ENCODE measurements at places on chromosomes 1 and 21.

- DNase-seq: no peak
Observed at GRCh38 chr1:1470626-1471388, 758 bp upstream of the ATAD3B start.

DNA sequence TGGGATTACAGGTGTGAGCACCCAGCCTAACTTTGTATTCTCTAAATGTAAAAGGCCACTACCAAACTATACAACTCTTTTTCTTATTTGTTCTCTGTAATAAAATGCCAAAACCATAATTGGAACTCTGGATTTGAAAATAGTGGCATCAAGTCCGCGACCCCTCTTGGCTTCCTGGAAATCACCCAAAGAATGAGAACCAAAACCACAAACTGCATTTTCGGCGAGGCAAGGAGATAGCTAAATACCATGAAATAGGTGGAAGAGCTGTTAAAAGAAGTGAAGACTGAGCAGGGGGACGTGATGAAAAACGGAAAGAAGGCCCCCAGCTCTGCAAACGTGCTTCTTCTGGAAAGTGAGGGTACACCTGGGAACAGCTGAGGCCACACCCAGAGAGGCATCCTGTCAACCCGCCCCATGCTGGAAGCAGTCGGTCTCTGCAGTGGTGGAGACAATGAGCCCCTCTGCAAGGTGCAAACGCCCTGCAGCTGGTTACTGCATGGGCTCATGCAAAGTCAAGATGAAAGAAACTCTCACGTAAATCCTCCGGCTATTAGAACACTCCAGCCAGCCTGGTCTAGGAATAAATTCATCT is 22.5 kb downstream of the VPS26C start:
- no peak for DNase-seq

DNA sequence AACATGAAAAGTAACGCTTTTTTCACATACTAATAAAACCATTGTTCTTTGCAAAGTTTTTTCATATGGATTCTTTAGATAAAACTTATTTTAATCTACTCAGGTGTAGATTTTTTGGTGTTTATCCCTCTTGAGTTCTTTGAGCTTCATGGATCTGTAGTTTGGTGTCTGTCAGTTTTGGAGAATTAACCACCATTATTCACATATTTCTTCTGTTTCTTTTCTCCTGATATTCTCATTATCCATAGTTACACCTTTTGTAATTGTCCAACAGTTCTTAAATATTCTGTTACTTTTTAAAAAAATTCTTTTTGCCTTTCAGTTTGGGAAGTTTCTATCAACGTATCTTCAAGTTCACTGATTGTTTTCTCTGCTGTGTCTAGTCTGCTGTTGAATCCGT is 18.6 kb downstream of the HS2ST1 start:
- DNase-seq: no peak

DNA sequence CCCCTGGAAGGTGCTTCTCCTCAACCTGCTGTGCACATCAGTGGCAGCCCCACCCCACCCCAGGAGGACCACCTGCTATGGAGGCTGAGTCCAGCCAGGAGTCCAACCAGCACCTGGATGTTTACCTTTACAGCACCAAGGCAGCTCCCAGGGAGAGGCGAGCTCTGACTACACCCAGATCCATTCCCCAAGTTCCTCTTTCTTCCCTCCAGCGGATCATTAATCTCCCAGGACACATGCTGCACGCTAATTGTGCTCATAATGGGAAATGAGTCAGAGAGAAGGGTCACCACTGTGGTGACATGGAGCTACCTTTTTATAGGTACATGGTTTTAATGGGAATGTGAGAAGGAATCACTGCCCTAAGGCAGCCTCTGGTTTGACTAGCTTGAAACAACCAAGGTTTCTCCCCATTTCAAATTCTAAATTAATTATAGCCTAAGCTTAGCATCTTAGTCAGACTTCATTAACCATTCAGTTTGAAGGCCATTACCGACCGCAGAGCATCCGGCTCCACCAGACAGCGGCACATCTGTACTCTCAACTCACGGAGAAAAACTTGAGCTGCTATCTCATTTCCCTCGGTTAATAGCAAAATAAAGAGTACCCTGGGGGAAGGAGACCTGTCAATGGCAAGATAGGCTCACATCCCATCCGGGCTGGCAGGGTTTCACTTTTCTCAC is 173.1 kb upstream of the GALNT2 start:
- peak; percentile 93 for DNase-seq

GRCh38 chr1:235917267-235917811 is 50.6 kb upstream of the LYST start:
- no peak for DNase-seq

DNA sequence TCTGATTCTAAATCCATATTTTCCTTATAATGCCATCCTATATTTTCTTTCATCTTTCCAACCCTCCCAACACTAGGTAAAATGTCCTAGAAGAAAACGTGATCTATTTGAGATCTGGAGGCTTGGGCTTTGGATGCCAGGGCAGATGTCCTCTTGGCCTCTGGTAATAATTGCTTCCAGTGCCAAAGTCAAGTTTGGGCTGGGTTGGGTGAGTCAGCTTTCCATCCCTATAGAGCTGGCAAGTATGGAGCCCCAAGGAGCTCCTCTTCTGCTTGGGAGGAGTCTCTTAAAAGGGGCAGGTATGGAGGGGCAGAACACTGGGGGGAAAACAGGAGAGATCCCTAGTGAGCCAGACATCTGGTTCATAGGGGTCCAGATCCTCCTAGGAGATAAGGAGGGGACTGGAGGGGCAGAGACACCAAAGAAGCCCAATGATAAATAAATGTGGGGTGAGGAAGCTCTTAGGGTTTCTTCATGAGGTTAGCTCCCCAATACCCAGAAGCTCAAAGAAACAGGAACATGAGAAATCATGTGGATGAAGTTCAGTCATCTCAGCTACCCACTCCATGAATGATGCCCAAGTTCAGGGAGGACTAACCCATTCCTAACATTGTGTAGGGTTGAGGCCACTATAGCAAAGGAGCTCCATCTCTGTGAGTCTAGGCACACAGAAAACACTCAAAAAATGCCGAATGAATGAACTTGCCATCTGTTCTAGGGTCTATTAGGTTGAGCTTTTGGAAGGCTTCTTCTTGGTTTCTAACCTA is 3.5 kb downstream of the C1orf116 start:
- peak; percentile 48 for DNase-seq

GRCh38 chr1:100452641-100453040 is 85.3 kb upstream of the GPR88 start:
- no peak for DNase-seq

- no peak for DNase-seq
Observed at GRCh38 chr1:184002071-184002470, 35.5 kb downstream of the COLGALT2 start.

GRCh38 chr21:37257511-37257966 is 9.6 kb downstream of the VPS26C start:
- DNase-seq: peak; percentile 80

DNA sequence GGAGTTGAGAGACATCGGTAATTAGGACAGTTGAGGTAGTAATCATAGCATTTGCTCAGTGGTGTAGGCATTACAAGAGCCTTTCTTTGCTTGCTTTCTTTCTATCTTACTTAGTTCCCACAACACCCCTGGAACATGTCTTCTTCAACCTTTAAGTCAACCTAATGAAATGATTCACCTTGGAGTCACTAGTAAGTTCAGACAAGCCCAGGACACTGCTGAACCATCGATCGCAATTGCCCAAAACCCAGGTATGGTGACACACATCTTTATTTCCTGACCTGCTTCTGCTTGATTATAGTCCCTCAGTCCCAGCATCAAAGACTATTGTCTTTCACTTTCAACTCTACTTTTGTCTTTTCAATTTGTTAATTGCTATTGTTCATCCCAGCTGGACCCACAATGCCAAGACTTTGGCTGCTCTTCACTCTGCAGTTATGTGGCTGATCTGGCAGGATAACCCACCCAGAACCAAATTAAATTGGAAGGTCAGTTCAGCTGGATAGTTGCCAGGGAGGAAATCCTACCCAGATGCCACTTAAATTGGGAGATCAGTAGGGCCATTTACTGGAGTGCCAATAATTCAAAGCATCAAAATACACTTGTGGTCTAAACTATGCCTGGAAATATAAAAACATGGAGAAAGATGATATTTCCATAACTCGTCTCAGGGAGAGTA is 272.9 kb downstream of the RWDD3 start:
- peak; percentile 75 for DNase-seq

DNA sequence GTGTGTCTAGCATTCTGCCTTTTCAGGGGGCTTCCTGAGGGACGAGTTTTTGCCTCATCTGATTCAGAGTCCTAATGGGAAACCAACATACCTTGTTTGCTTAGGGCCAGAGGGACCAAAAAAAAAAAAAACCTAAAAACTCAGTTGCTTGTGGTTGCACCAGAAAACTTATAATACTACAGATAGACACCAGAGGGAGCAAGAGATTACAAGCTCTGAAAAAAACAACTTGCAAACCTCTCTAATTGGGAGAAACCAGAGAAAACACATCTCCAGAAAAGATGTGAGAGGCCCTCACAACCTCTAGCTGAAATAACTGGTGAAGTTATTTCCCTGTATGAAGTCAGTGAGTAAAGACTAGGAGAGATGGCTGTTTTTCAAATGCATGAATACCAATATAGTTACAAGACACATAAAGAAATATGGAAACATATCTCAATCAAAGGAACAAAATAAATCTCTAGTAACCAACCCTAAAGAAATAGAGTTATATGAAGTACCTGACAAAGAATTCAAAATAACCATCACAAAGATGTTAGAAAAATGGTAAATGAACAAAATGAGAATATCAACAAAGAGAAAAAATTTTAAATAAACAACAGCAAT is 233.7 kb upstream of the NFIA start:
- DNase-seq: peak; percentile 39

DNA sequence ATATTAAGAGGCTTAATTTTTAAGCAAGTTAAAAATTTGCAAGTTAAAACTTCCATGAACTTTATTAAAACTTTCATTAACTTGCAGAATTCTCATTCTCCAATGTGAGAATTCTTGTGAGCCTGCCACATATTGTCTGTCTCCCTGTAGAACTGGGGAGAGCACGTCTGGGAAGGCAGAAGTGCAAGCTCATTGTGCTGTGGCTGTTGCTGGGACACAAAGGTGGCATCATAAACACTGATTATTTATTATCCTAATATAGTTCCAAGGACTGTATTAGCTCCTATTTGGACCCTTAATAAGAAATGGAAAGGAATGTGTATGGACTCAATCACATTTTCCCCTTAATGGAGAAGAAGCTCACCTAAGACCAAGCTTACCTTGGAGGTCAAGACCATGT is 68.7 kb upstream of the MROH9 start:
- no peak for DNase-seq

GRCh38 chr1:228278432-228278941 is 70.6 kb downstream of the OBSCN start:
- DNase-seq: no peak

- DNase-seq: no peak
Observed at GRCh38 chr1:165353731-165354671, 2.5 kb downstream of the LMX1A start.

DNA sequence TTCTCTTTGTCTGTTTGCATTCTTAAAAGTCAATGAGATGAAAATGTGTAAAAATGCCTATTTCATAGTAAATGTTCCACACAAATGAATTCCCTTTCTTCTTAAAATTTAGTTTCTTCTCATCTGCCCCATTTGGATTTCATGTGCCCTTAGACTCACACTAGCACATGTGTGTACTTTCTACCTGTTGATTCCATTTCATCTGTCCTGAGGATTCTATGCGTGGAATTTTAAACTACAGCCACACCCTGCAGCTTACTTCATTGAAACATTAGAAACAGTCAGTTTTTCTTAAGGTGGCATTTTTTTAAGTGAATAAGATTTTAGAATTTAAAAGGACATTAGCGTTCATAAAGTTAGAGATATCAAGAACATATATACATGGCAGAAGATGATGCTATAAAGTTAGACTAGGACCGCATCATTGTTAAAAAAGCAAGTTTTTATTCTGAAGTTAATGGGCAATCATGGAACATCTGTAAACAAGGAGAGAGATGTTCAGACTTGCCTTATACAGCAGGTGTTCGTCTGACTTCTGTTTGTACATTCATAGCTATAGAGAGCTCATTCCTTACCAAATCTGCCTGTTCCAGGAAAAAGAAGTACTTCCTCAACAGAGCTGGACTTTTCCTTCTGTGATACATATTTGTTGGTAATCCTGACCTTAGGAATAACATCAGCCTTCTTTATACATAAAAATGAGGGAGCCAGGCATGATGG is 3.9 kb upstream of the TUT4 start:
- no peak for DNase-seq

DNA sequence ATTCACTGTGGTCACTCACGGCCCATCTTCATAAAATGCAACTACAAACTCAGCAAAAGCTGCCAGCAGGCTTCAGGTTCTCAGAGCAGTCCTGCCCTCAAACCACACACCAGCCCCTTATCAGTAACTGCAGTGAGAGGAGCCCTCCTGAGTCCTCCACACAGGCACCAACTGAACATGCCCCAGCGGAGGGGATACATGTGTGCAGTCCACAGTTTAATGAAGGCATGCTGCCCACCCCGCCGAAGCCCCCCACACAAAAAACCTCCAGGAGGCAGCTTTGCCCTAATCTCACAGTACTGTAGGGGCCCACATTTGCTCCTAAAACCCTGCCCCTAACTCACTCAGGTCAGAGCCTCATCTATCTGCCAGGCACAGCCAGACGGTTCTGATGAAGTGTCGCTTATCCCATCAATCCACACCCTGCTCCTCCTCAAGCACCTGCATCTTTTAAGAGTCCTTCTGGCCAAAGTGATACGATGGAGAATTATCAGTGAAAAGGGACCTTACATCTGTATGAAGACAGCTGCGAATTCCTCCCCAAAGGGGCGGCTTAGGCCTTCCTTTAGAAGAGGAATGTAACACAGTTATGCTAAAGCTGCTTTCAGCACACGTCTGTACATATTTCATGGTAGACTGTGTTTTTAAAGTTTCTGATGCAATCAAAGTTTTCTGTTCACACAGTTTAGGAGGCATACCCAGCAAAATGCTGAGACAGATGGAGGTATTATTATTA is 3.5 kb downstream of the ABCB10 start:
- DNase-seq: no peak

DNA sequence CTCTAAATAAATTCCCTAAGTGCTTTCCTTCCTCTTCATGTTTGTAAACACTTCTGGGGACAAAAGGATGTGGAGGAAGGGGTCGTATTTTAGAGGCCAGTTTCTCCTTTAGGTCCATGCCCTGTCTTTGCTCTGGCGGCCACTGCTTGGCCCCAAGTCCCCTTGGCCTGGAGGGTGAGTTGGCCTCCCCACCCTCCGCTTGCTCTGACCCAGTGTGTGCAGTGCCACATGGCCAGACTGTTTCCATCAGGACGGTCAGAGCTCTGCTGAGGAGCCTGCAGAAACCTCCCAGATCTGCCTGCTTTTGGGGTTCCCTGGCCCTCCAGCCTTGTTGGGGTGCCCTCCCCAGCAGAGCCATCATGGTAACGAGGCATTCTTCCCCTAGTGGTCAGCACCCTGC is 127.8 kb downstream of the CAMTA1 start:
- DNase-seq: no peak

All from NCI-H1417 (cell line).